PC-9 (cell line): ENCODE measurements at places on chromosomes 1 and 21. TPM values are rescaled to one million over a fixed set of nuclear protein-coding genes. Genes with fewer than 3 reads are reported as not detected.

GRCh38 chr1:203342192-203342940 is 8.6 kb downstream of the FMOD start:
- DNase-seq: peak; percentile 49

DNA sequence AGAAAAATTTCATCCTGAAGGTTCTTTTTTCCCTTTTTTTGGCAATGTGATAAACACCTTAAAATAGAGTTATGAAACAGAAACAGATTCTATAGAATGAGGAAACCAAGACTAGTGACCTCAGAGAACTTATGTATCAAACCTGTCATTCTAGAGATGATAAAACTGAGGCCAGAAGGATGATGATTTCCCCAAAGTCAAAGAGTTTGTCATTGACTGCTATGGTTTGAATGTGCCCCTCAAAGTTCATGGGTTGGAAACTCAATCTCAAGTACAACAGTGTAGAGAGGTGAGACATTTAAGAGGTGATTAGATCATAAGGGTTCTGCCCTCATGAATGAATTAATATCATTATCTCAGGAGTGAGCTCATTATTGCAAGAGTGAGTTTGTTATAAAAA is 13.7 kb upstream of the BEND5 start:
- DNase-seq: no peak

GRCh38 chr1:55245781-55246180 is 30.6 kb upstream of the USP24 start:
- DNase-seq: peak; percentile 96

GRCh38 chr1:39505289-39505688 is 13.9 kb downstream of the BMP8A start:
- no peak for DNase-seq

DNA sequence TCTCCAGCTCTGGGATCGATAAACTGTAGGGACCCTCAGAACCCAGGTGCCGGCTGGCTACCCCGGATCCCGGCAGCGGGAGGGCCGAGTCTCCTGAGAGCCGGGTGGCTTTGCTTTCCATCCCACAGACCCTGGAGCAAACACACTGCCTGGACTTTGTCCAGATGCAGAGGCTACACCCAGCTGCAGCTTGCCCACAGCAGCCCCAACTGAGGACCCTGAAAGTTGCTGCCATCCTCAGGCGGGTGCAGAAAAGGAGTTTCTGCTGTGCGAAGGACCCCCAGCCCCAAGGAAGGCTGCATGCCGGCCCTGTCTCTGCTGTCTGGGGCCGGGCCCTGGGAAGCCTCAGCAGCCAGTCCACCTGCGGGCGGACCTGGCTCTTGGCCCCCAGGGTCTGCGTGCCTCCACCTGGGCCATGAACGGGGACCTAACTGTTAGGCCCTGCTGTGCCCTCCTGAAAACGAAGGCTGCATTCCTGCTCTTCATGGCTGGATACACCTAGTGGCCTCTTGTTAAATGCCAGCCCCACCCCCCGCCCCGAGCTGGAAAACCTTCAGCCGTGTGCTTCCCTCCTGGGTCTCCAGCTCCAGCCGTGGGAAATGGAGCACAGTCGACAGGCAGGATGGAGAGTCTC is 97.5 kb upstream of the ARHGEF16 start:
- DNase-seq: no peak

DNA sequence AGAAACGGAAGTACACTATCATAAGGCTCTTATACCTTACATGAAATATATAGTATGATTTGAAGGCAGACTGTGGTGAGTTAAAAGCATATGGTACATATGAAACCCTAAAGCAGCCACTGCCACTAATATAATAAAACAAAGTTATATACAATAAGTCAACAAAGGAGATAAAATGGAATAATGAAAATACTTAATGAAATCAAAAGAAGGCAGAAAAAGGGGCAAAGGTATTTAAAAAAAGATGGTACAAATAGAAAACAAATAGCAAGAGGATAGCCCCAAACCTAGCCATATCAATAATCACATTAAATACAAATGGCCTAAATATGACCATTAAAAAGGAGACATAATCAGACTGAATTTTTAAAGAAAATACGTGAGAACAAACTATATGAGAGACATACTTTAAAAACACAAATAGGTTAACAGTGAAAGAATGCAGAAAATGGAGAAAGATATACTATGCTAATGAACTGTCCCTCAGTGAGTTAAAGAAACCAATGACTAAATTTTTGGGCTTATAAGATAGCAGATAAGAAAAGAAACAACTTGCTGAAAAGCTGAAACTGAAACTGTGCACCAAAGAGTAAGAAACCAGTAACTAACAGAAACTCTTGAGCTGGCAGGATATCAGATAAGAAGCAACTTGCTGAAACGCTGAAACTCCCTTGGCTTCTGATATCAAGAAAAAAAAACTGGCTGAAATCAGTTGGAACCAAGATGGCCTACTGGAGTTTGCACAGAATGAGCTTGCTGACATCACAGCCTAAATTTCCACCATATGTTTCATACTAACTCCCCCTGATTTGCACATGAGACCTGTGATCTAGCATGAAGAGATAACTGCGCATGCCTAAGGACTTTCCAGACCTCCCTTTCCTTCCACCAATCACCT is 44.3 kb upstream of the IL10 start:
- DNase-seq: no peak

DNA sequence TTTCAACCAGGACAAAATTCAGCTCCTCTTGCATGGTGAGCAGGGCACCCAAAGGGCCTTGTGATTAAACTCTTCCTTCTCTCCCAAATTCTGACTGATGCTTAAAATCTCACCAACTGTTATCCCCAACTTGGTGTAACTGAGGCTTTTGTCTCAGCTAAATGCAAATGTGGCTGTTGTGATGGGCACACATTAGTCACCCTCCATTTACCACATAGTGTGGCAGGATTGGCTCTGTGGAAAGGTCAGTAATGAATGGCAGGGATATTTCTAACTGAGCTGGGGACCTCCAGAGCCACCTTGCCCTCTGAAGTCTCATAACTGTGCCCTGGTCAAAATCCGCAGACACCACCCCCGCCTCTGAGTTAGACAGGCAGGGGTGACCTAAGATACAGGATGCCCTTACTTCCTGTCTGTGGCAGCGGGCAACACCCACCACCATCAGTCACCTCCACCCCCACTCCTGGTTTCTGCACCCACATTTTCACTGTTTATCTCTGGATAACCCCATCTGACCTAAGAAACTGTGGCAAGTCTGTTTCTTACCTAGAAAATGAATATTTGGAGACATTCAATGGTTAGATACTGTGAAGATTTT is 25.4 kb upstream of the RGS16 start:
- DNase-seq: no peak

GRCh38 chr1:168755800-168756418 is 26.9 kb upstream of the DPT start:
- no peak for DNase-seq

- DNase-seq: no peak
Observed at GRCh38 chr1:26281091-26281958, 1.4 kb downstream of the SH3BGRL3 start.

- DNase-seq: peak; percentile 59
Observed at GRCh38 chr1:223401873-223402789, 8.9 kb downstream of the CCDC185 start.

DNA sequence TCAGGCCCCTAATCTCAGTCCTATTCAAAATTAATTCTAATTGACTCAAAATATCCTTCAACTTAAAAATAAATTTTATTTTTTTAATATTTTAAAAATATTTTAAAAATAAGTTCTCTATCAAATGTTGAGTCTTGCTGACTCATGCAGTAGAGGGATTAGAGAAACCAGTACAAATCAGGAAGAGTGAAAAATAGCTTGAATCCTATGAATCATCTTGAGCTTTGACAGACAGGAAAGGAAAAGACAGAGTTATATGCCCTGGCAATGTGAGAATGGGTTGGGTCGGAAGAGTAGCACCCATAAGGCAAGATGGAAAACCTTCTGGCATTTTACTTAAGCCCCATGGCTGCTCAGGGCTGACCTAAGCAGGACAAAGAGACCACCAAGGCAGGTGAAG is 346.6 kb upstream of the RUNX1 start:
- DNase-seq: peak; percentile 4

DNA sequence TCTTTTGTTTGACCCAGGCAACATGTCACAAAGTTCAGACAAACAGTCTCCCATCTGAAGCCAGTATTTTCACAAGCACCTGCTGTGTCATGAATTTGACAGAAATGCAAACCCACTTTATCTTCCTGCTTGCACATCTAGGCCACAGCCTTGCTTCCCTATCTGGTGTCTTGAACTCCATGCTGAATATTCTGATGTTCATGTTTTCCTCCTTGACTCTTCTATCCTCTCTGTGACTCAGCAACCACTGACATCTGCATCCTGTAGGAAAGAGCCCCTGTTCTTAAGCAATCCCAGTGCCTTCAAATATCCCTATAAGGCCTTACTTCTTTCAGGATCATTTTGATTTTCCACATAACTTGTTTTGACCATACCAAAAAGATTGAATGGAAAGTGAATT is 6.5 kb downstream of the CD55 start:
- DNase-seq: no peak

DNA sequence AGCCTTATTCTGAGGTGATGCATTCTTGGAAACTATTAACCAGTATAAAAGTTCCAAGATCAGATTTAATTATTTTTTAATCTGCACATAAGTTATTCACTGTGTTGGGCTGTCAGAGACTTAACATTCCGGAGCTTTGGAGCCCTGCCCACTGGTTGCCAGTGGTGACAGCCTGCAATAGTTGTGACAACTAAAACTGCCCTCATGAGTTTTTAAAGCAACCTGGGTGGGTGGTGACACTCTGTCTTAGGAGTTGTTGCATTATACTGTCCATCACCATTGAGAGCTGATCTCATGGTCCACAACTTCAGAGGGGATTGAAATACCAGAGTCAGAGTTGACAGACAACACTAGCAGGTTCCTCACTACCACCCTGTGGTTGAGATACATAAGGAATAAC is 653.9 kb upstream of the USP24 start:
- peak; percentile 10 for DNase-seq

- no peak for DNase-seq
Observed at GRCh38 chr1:66176832-66177231, 357.1 kb upstream of the SGIP1 start.

DNA sequence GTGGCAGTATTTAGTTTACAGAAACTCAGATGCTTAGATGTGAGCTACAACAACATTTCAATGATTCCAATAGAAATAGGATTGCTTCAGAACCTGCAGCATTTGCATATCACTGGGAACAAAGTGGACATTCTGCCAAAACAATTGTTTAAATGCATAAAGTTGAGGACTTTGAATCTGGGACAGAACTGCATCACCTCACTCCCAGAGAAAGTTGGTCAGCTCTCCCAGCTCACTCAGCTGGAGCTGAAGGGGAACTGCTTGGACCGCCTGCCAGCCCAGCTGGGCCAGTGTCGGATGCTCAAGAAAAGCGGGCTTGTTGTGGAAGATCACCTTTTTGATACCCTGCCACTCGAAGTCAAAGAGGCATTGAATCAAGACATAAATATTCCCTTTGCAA is 59.7 kb upstream of the ZNF326 start:
- DNase-seq: no peak

DNA sequence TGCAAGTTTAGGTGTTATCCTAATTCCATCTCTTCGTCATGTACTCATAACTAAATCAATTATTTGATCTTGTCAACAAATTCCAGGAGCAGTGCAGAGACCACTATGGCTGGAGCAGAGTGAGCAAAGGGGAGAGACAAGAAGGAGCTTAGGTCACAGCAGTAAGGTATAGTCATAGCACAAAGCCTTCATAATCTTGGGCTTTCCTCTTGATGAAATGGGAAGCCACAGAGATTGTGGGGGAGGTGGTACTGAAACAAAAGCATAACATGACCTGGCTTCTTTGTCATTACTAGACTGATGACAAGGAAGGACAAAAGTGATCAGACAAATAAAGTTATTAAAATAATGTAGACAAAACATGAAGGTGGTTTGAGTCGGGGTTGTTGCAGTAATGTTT is 60.1 kb upstream of the PTGS2 start:
- no peak for DNase-seq

- DNase-seq: no peak
Observed at GRCh38 chr1:105793536-105794146, 1262.8 kb upstream of the PRMT6 start.

GRCh38 chr1:229254910-229255541 is 15.9 kb upstream of the RAB4A start:
- no peak for DNase-seq

- no peak for DNase-seq
Observed at GRCh38 chr1:204275695-204276370, 62.0 kb upstream of the GOLT1A start.

DNA sequence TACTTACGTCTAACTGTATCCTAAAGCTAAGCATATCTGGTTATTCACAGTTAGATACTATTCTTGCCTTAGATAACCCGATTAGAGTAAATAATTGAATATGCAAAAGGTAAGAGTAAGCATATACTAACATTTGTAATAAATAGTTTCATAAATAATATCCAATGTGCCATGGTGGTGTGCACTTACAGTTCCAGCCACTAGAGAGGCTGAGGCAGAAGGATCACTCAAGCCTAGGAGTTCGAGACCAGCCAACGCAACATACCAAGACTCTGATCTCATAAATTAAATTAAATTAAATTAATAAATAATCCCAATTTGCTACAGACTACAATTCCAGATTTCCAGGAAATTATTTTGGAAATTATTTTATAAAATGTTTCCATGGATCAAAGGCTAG is 12.2 kb downstream of the ARID4B start:
- no peak for DNase-seq

DNA sequence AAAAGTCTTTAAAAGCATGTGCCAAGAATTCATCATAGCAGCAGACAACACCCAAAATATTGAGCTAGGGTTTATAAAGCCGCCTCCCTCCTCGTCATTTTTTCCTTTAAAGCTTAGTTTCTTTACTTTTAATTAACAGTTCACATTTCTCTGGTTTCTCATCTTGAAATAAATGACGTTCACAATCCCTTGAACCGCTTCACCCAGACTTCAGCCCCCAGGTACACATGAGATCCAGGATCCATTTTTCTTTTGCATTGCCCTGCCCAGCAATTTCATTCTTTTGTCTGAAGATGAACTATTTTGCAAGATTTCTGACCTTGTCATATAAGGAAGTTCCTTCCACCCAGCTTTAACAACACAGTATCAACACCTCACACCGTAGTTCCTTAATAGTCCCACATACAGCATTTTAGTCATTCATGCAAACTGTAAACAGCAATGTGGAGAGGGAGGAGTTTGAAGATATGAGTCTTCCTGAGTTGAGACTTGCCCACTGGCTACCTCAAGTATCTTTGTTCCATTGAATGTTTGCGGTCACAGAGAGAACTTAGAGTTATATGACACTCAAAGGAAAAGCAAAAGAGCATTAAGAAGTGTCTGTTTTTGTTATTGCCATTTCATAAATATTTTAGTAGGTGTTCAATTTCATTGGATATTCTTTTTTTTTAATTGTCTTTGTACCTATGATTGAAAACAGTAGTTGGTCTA is 35.3 kb upstream of the CACYBP start:
- peak; percentile 97 for DNase-seq

- peak; percentile 38 for DNase-seq
Observed at GRCh38 chr1:200029035-200029821, 1.7 kb downstream of the NR5A2 start.

GRCh38 chr1:19341201-19342061 is 29.3 kb downstream of the SLC66A1 start:
- peak; percentile 47 for DNase-seq

GRCh38 chr1:2804628-2805351 is 3.3 kb upstream of the TTC34 start:
- no peak for DNase-seq

SPATA6 gene
- total RNA-seq: not detected in 2 replicates

DMBX1 gene
- 0.79 and 1.0 TPM in 2 replicates for total RNA-seq

SH2D1B gene
- total RNA-seq: not detected in 2 replicates

LCE3D gene
- not detected in 2 replicates for total RNA-seq

SELE gene
- total RNA-seq: not detected in 2 replicates

PCAT6 gene
- total RNA-seq: 1.7 and 3.6 TPM in 2 replicates
